Bronchial epithelial cell (primary cell): ENCODE measurements at places on chromosomes 7 and 10. TPM values are rescaled to one million over a fixed set of nuclear protein-coding genes. Genes with fewer than 3 reads are reported as not detected.
A peak's percentile ranks its signal among the peaks of the same experiment; 100 is the strongest.

DNA sequence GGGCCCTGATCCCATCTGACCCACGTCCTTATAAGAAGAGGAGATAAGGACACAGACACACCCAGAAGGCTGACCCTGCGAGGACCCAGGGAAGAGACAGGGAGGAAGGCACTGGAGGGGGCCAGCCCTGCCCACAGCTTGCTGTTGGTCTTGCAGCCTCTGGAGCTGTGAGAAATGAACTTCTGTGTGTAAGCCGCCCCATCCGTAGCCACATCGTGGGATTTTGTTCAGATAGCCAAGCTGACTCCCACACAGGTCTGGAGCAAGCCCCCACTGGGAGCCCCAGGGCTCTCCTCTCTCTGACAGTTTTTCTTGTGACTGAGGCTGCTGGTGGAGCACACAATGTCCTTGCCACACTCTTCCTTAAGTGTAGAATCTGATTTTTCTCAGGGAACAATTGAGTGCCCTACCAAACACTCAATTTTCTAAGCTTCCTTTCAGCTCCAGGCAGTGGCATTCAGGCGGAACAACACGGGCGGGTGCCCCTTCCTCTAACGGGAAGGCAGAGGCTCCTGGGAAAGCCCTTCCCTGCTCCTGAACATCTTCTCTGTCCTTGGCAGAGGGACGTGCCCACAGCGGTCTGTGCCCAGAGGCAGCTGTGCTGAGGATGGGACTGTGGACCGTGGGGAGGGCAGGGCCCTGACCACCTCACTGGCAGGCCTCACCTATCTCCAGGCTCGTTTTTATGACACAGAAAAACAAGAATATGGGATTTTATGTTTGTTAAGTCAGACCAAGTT is 160.6 kb upstream of the SHH start:
- no peak for DNase-seq

DNA sequence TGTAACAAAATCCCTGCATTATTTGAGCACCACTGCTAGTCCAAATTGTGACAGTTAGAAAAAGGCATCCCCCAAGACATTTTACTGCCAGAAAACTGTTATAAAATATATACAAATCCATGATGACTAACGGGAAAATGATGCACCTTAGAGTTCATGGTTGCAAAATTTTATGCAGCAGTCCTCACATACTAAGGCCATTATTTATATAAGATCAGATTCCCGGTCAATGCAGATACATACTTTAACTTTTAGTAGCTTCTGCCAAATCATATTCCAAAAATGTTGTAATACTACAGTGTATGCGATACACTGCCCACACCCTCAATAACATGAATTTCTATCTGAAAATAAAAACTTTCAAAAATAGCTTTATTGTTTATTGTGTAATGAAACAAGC is 239.9 kb upstream of the ZNF32 start:
- DNase-seq, result peak; percentile 1

- no peak for DNase-seq
Measured at GRCh38 chr10:48481385-48481784, 123.5 kb downstream of the ARHGAP22 start.

GRCh38 chr7:35894721-35895120 is 93.9 kb downstream of the SEPTIN7 start:
- DNase-seq, result no peak

GRCh38 chr10:12914111-12914510 is 87.4 kb downstream of the CCDC3 start:
- peak; percentile 78 for DNase-seq

DNA sequence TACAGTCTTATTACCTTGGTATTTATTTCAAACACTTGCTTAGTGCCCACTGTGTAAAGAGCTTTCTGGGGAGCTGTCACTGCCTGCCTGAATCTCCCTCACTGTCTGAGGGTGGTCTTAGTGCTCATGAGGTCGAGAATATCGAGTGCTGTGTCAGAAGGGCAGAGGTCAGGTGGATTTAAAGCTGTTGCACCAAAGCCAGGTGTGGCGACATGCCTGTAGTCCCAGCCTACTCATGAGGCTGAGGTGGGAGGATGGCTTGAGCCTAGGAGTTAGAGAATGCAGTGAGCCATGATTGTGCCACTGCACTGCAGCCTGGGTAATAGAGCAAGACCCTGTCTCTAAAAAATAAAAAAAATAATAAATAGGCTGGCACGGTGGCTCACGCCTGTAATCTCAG is 20.9 kb downstream of the CCM2 start:
- DNase-seq, result no peak

- no peak for DNase-seq
Measured at GRCh38 chr10:132942101-132943057, at the start of gene CFAP46. Gene CFAP46, minus strand, starts transcription at chr10:132942570. Its CDS starts 86 bp downstream, at chr10:132942484.

- no peak for DNase-seq
Measured at GRCh38 chr7:101543242-101543766, 85.8 kb downstream of the MYL10 start.

GRCh38 chr7:17915796-17916195 is 24.5 kb downstream of the SNX13 start:
- DNase-seq, result peak; percentile 18

- DNase-seq, result no peak
Measured at GRCh38 chr10:131312478-131312836, 936 bp upstream of the TCERG1L start.

DNA sequence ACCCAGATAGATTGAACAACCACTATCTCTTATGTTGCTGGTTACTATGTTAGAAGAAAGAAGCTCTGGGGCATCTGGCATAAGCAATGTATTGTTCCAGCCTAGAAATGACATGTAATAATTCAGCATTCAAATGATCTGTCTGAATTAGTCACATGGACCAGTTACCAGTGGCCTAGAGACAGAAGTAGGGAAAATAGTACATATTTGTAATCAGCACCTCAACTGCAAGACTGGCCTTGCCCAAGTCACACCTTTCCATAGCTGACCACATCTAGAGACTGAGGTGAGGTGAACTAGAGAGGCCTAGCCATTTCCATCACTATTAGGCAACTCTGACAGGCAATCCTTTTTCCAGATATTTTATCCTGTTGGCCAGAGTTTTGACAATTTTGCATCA is 315.6 kb upstream of the KCND2 start:
- DNase-seq, result peak; percentile 82

DNA sequence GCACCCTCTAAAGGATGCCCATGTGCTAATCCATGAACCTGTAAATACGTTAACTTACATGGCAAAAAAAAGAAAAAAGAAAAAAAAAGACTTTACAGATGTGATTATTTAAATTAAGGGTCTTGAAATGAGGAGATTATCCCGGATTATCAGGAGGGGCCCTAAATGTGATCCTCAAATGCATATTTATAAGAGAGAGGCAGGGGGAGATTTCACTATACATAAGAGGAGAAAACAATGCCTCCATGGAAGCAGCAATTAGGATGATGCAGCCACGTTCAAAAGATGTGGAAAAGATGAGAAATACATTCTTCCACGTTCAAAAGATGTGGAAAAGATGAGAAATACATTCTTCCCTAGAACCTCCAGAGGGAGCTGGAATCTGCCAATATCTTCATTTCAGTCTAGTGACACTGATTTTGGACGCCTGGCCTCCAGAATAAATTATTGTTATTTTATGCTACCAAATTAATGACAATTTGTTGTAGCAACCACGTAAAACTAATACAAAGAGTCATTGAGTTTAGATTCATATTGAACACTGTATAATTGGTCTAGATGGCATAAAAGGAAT is 328.4 kb upstream of the GNAI1 start:
- peak; percentile 19 for DNase-seq

- DNase-seq, result no peak
Measured at GRCh38 chr7:96837593-96837992, 127.9 kb upstream of the SEM1 start.

DNA sequence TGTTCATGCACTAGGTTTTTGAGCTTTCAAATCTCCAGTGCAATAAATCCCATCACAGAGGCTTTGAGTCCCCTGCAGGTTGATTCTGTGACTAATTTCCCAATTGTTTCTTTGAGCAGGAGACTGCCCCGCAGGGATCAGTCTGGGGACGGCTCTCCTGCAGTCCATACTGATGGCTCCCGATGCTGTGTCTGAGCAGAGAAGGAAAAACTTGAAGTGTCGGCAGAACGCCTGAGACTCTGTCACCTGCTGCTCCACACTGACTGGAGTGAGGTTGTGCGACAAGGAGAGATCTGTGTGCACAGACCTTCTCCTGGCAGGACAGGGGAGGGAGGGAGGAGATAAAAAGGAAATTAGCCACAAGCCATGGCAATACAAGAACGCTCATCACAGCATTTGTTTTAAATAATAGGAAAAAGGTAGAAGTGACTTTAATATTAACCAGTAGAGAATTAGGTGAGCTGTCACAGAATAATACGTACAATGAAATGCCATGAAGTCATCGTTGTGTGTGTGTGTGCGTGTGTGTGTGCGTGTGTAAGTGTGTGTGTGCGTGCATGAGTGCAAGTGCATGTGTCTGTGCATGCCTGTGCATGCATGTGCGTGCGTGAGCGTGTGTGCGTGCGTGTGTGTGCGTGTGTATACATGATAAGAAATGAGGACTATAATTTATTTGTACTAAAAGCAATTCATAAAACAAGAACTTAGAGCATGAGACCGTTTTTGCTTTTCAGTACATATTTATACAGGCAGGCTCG is 38.2 kb downstream of the HTR5A start:
- no peak for DNase-seq

DNA sequence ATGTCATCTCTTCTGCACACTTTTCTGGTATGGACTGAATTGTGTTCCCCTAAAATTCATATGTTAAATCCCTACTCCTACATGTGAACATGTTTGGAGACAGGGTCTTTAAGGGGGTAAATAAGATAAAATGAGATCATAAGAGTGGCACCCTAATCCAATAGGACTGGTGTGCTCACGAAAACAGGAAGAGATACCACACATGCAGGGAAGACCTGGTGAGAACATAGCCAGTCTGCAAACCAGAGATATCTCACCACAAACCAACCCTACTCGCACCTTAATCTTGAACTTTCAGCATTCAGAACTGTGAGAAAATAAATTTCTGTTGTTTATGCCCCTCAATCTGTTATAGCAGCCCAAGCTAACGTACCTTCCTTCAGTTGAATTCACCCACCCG is 51.8 kb downstream of the VWDE start:
- no peak for DNase-seq

- no peak for DNase-seq
Measured at GRCh38 chr10:113274176-113274829, 278.6 kb upstream of the HABP2 start.

DNA sequence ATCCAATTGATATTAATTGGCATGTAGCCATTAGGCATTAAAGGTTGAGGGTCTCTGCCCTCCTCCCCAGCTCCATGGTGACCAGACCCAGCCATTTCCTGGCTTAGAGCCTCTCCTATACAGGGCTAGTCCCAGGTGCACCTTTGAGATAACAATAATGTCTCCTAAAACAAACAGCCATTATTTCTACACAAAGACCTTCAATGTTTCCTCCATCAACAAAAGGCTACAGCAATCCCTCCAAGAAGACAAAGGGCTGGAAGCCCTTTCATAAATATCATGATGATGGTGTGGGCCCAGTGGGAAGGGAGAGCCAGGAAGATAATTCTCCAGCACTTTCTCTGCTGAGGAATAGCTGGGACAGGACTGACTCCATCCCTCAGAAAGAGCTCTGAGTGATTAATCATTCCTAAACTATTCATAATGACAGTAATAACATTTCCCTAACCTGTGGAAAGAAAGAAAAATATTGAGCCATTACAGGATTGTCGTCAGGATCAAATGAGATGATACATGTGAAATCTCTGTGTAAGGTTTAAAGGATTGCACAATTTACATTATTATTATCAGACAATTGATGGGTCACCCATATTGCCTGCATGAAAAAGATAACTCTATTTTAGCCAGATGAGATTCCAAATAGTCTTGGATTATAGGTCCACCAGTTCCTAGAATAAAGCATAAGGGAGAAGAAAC is 10.2 kb downstream of the PKD2L1 start:
- no peak for DNase-seq

GRCh38 chr10:73878365-73878764 is 4.0 kb upstream of the CAMK2G start:
- DNase-seq, result no peak

GRCh38 chr10:31384589-31384949 is 65.6 kb downstream of the ZEB1 start:
- DNase-seq, result no peak

DNA sequence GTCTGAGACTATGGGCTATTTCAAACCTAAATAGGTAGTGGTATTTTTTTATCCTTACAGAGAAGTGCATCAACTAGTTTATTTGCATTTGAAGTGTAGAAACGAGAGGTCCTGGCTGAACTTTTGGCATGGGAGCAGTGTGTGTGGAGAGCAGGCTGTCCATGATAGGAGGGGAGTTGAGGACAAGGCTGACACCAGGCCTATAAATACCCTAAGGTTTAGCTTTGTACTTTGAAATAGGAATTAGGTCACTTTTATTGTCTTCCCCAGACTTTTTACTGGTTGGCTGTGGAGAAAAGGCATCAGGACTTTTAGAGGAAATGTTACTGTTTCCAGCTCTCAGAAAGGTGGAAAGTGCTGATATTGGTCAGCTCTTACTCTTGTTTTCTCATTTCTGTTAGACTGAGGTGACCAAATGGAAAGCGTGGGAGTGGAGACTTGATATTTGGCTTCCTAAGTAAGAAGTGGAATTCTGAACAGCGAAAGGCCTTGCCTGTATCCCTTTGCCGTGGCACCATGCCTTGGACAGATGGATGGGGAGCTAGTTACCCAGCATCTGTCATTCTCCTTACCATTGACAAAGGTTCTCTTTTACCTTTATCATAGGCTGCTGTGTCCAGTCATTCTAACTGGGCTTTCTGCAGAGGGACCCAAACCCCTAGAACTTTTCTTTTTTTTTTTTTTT is 46.0 kb downstream of the GBF1 start:
- DNase-seq, result no peak

DNA sequence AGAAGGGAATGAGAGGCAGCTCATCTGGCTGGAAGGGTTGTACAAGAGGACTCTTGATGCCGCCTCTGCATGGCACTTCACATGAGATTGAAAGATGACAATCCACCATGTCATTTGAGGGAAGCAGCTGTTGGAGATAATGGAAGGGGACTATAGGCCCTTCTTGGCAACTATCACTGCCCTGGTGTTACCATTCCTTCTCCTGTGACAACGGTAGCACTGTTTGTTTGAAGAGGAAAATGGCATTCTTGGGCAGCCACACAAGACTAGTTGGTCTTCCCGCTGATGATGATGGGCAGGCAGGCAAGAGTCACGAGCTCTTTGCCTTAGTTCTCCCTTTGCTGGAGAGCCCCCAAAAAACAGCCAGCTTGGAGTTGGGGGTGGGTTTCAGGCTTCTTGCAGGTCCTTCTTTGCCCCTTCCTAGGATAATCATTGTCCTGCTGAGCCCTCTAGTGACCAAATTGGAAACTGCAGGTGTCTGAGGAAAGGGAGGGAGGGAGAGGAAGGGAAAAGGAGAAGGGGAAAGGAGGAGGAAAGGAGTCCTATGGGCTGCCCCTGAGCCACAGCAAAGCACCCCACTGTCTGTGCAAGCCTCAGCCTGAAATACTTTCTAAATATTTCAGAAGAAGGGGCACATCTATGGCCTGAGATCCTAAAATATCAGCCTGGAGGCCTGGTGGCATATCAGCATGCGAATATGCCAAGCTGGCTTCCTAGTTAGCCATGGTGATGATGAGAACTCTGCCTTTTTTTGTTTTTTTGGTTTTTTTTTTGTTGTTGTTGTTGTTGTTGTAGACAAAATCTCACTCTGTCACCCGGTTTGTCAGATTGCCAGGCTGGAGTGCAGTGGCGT is 165.6 kb upstream of the KMT2E start:
- DNase-seq, result peak; percentile 23

The GPR26 gene
- not detected in 2 replicates for total RNA-seq

The VAX1 gene
- total RNA-seq, result not detected in 2 replicates

The RPEL1 gene
- under 0.01 and 0.13 TPM in 2 replicates for total RNA-seq

The HMX2 gene
- total RNA-seq, result not detected in 2 replicates

The TAS2R16 gene
- total RNA-seq, result not detected in 2 replicates

The AKR1C2 gene
- 191 and 222 TPM in 2 replicates for total RNA-seq

The EGR2 gene
- total RNA-seq, result 0.13 and 0.26 TPM in 2 replicates

The PRSS37 gene
- total RNA-seq, result not detected in 2 replicates

The GPR146 gene
- total RNA-seq, result 1.0 and 1.3 TPM in 2 replicates

The SYT15 gene
- under 0.01 and 0.13 TPM in 2 replicates for total RNA-seq

The CAMK2G gene
- 13.4 and 16.5 TPM in 2 replicates for total RNA-seq
